T-helper 1 cell (primary cell): ENCODE measurements at places on chromosomes 4 and X.
A peak's percentile ranks its signal among the peaks of the same experiment; 100 is the strongest.

GRCh38 chr4:21134994-21135393, 434.7 kb downstream of the PACRGL start:
- no peak for DNase-seq

DNA sequence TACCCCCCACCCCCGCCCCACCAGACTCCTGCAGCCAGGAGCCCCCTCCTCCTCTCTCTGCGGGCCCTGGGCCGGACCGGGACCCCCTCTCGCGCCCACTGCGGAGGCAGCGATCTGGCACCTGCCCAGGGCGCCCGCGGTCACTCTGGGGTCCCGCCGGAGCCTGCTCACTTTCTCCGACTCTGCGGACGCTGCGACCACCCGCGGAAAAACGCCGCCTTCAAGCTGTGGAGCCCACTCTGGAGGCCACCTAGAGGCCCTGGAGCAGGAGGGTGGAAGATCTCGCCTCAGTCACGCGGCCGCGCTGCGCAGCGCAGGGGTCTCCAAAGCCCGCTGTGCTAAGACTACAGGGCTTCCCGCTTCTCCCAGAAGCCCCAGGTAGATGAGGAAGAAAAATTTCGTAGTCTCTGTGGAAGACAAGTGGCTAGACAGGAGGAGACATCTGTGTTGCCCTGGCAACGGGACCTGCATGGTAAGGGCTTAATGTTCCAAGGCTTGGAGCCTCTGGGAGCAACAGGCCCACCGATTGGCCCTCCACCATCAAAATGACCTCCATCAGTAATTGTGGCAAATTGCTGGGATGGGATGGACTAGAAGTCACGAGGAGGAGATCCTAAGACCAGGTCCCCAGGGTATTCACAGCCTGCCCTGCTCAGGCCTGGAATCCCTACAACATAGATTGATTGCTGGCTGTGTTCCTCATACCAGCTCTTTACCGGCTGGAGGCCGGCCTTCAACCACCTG, at the start of gene PNMA6F:
Gene PNMA6F (minus strand): TSS at position 387 of the 744 bp plus-strand sequence. CDS start 1,093 bp downstream, outside the sequence.
- DNase-seq = no peak

DNA sequence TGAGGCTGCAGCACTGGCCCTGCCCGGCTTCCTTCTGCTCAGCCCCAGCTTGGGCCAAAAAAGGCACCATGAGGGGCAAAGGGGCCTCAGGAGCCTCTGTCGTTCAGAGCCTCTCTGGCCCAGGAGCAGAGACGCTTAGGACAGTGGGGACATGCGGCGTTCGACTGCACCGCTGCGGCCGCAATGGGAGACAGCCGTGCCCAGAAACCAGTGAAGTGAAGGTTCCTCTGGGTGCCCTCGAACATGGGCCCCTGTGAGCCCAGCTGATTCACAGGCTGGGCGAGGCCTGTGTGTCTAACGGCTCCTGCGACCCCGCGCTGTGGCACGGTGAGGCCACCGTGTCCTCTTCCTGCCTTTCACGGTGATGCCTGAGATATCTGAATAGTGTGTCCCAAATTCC, 235.0 kb downstream of the AFAP1 start:
- no peak for DNase-seq

DNA sequence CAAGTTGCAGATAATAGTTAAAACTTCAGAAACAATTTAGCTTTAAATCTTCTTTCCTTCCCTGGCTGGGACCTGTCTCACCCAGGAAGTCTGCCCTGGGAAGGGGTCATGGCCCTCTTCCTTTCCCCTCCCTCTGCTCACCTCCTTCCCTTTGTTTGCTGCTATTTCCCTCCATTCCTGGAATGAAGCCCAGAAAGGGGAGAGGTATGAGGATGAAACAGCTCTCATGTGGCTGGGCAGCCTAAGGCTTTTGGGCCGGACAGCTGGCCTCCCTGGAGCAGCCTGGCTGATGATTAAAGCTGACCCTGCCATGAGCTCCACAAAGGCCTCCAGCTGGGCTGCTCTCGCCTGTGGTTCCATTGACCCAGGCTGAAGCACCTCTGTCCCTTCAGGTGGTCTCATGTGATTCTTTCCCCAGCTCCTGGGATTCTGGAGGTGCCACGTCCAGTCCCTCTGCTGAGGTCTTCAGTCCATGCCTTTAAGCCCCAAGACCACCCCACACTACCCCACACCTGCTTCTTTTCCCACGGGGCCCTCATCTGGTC, 202.1 kb downstream of the PTTG2 start:
- no peak for DNase-seq

- no peak for DNase-seq
These were observed 69.0 kb upstream of the SPANXN1 start for GRCh38 chrX:145178268-145178667.

DNA sequence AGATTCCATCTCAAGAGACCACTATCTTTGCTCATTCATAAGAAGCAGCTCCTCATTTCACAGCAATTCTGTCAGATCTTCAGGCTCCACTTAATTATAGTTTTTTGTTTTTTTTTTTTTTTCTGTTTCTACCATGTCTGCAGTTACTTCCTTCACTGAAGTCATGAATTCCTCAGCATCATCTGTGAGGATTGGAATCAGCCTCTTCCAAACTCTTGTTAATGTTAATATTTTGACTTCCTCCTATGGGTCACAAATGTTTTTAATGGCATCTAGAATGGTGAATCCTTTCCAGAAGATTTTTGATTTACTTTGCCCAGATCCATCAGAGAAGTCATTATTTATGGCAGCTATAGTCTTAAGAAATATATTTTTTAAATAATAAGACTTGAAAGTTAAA, 53.1 kb downstream of the BMP2K start:
- no peak for DNase-seq

- DNase-seq = no peak
These were observed 26.0 kb downstream of the LRIT3 start for GRCh38 chr4:109873791-109874514.

- DNase-seq = peak; percentile 26
These were observed 13.1 kb upstream of the ANXA5 start for GRCh38 chr4:121709766-121710405.

- no peak for DNase-seq
These were observed 111.1 kb downstream of the ADRA2C start for GRCh38 chr4:3877236-3877635.
